Activated CD8-positive, alpha-beta memory T cell treated with anti-CD3 and anti-CD28 coated beads, Interleukin-2, amount 10 ng/mL, durations not matched to agents 7 days and 5 days (primary cell): ENCODE measurements at places on chromosomes 13 and 19. TPM values are rescaled to one million over a fixed set of nuclear protein-coding genes. Genes with fewer than 3 reads are reported as not detected.

DNA sequence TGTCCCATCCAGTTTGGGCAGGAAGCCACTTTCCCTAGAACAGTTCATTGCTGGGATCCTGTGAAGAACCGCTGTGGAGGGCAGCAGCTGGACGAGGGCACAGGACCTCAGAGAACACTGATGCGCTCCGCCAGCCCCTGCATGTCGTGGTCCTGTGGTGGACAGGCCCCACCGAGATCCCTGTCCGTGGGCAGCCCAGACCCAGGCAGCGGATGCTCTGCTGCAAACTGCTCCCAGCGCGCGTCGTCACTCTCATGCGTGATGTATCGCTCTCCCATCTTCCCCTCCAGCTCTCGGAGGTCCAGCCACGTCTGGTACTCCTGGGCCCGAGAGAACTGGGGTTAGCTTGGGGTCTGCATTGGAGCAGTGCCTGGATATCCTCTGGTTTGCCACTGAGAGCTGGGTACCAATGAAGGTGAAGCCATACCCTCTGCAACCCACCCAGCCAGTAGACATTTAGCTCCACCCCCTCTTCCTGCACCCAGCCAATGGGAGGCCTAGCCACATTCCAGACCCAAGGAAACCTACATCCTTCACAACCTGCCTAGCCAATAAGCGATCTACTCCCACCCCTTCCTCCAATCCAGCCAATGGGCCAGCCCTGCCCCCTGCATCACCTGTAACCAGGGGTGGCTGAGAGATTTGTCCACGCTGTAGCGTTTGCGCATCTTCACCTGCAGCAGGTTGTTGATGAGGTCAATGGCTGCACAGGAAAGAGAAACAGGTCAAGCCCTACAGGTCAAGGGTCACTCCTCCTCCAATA lies 13.6 kb upstream of the DACT3 start:
- H3K27ac ChIP-seq, result no peak overlapping the region
- H3K27me3 ChIP-seq, result no peaks in the 10 kb centered on the region
- no peak overlapping the region for H3K4me3 ChIP-seq
- H3K36me3 ChIP-seq, result peaks cover 65% of the 10 kb centered on the region
- H3K4me1 ChIP-seq, result peaks cover 15% of the 10 kb centered on the region

DNA sequence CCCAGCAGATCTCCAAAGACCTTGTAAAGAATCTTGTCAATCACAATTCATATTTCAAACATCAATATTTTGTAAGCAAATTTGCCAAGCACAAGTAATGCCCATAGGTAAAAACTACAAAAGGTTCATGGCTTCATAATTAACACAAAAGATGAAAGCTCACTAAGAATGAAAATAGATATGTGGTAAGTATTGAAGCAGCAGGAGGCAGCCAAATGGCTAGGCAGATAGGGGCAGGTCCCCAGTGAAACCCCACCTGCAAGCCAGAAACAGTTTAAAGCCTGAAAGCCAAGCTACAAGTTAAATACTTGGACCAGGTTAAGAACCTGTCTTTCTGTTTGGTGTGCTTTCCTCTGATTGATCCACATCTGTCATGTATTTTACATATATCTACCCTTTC lies 942.6 kb upstream of the SPRY2 start:
- no peak overlapping the region for H3K27ac ChIP-seq
- H3K27me3 ChIP-seq, result no peaks in the 10 kb centered on the region
- no peaks in the 10 kb centered on the region for H3K36me3 ChIP-seq
- no peak for DNase-seq
- H3K4me3 ChIP-seq, result no peak overlapping the region
- no peaks in the 10 kb centered on the region for H3K4me1 ChIP-seq

GRCh38 chr19:1262623-1263123 lies 6.5 kb upstream of the CIRBP start:
- DNase-seq, result no peak
- peaks cover 56% of the 10 kb centered on the region for H3K4me1 ChIP-seq
- H3K27me3 ChIP-seq, result peaks cover 2% of the 10 kb centered on the region
- peak overlapping the region; percentile 36 for H3K4me3 ChIP-seq

GRCh38 chr13:59371229-59371628 lies 792.5 kb downstream of the DIAPH3 start:
- no peaks in the 10 kb centered on the region for H3K4me1 ChIP-seq
- no peak overlapping the region for H3K4me3 ChIP-seq
- peaks cover 3% of the 10 kb centered on the region for H3K27me3 ChIP-seq
- DNase-seq, result no peak
- H3K27ac ChIP-seq, result no peak overlapping the region

DNA sequence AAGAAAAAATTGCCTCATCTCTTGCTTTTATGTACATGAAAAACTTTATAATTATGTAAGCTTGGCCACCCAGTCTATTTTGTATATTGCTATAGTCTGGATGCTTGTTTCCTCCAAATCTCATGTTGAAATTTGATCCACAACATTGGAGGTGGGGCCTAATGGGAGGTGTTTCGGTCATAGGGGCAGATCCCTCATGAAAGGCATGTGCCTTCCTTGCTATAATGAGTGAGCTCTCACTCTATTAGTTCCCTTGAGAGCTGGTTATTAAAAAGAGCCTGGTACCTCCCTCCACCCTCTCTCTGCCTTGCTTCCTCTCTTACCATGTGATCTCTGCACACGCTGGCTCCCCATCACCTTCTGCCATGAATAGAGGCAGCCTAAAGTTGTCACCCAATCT lies 1005.1 kb downstream of the PCDH9 start:
- no peak for DNase-seq
- no peak overlapping the region for H3K27ac ChIP-seq
- peaks cover 3% of the 10 kb centered on the region for H3K4me1 ChIP-seq
- no peak overlapping the region for H3K4me3 ChIP-seq
- no peaks in the 10 kb centered on the region for H3K27me3 ChIP-seq

- peaks cover 25% of the 10 kb centered on the region for H3K4me1 ChIP-seq
- H3K27me3 ChIP-seq, result peaks cover 3% of the 10 kb centered on the region
- no peak for DNase-seq
- peak overlapping the region; percentile 84 for H3K4me3 ChIP-seq
- H3K27ac ChIP-seq, result peak overlapping the region; percentile 81
Measured at GRCh38 chr19:14073925-14074838, 1.6 kb downstream of the MISP3 start.

DNA sequence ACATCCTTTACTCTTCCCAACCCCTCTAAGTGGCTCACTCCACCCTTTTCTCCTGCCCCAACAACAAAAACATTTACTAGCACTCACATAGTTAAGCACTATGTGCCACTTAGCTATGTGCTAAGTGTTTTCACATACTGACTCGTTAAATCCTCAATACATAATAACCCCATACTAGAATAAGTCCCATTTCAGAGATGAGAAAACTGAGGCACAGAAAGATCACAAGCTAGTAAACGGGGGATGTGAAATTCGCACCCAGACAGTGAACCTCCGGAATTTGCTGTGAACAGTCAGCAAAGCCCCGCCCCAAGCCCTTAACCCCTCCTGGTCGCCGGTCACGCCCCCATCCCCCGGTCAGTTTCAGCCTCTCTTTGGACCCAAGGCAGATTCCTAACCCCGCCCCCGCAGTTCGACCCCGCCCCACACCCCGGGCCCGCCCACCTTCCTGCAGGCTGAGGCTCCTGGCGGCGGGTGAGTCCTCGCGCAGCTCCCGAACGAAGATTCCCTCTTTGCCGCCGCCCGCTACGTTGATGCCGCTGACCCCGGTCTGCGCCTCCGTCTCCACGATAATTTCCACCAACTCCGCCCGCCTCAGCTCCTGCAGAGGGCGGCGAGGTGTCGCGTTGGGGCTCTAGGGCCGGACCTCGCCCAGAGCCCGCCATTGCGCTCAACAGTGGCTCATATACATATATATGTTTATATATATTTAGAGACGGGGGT lies 9.8 kb downstream of the PRX start:
- peaks cover 4% of the 10 kb centered on the region for H3K27me3 ChIP-seq
- H3K4me3 ChIP-seq, result peak overlapping the region; percentile 83
- peak; percentile 93 for DNase-seq
- H3K4me1 ChIP-seq, result peaks cover 16% of the 10 kb centered on the region

DNA sequence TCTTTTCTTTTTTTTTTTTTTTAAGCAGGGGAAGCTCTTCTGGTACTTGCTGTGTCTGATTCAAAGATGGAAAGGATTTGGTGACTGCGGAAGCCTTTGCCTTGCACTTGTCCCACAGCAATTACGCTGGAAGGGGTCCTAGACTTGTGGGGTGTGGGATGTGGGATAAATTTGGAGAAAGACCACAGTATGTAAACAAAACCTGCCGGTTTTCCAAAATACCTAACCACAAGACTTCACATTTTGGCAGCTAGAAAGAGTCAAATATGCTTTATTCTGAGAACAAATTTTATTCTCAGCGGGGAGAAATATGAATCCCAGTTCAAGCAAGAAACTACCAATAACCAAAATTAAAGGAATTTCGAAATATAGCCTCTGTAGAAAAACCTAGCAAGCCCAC lies 176.5 kb downstream of the SPRY2 start:
- no peak for DNase-seq
- H3K36me3 ChIP-seq, result no peaks in the 10 kb centered on the region
- H3K4me3 ChIP-seq, result no peak overlapping the region
- no peaks in the 10 kb centered on the region for H3K4me1 ChIP-seq

DNA sequence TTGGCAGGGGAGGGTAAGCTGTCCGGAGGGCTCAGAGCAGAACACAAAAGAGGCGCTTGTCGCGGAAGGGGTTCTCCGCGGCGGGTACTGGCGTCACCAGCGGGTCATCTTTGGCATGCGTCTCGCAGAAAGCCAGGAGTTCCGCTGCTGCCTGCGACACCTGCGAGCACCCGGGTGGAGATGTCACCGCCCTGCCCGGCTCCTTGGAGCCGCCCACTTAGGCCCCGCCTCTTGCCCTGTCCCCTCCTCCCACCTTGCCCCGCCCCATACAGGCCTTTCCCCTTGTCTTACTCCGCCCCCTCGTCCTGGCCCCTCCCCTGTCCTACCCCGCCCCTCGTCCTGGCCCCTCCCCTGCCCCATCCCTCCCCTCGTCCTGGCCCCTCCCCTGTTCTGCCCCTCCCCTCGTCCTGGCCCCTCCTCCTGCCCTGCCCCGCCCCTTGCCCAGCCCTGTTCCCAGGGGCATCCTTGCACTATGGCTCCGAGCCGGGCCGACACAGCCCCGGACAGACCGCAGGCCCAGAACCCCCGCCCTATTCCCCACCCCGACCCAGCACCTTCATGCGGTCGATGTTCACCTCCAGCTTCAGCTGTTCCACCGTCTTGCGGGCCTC lies 1.9 kb downstream of the GNG8 start:
- H3K27ac ChIP-seq, result no peak overlapping the region
- H3K27me3 ChIP-seq, result peaks cover 31% of the 10 kb centered on the region
- DNase-seq, result peak; percentile 96
- no peaks in the 10 kb centered on the region for H3K36me3 ChIP-seq
- peak overlapping the region; percentile 47 for H3K4me3 ChIP-seq
- peaks cover 17% of the 10 kb centered on the region for H3K4me1 ChIP-seq

DNA sequence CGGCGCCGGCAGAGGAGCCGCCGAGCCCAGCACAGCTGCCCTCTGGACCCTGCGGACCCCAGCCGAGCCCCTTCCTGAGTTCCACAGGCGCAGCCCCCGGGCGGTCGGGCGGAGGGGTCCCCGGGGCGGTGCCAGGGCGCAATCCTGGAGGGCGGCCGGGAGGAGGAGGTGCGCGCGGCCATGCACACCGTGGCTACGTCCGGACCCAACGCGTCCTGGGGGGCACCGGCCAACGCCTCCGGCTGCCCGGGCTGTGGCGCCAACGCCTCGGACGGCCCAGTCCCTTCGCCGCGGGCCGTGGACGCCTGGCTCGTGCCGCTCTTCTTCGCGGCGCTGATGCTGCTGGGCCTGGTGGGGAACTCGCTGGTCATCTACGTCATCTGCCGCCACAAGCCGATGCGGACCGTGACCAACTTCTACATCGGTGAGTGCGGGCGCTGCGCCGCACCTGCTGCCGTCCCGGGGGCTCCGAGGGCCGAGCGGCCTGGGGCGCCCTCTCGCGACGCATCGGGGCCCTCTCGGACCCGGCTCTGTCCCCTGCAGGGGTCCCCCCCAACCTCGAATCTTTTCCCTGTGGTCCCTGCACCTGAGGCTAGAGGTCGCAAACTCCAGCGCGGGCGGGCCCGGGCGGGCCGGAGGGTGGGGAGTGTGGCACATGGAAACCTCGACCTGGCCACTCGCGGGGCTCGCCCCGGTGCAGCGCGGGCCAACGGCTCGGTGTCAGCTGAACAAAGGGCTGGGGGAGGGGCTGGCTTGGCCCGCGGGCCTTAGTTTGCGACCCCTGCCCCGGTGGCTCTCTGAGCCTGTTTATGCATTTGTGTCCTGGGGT lies at the start of gene KISS1R:
Gene KISS1R, plus strand, starts transcription at position 11 of the 829 bp plus-strand sequence. Its CDS starts 170 bp downstream, at position 181.
- no peaks in the 10 kb centered on the region for H3K36me3 ChIP-seq
- H3K4me1 ChIP-seq, result peaks cover 15% of the 10 kb centered on the region
- no peak within 1 kb of the TSS for H3K27ac ChIP-seq
- H3K27me3 ChIP-seq, result peaks cover 9% of the 10 kb centered on the region

GRCh38 chr19:38318660-38319059 lies 985 bp upstream of the KCNK6 start:
- peaks cover 1% of the 10 kb centered on the region for H3K36me3 ChIP-seq
- peak overlapping the region; percentile 79 for H3K4me3 ChIP-seq
- no peaks in the 10 kb centered on the region for H3K27me3 ChIP-seq
- DNase-seq, result no peak

- DNase-seq, result no peak
- H3K4me3 ChIP-seq, result no peak overlapping the region
- no peaks in the 10 kb centered on the region for H3K36me3 ChIP-seq
- no peak overlapping the region for H3K27ac ChIP-seq
- no peaks in the 10 kb centered on the region for H3K4me1 ChIP-seq
- H3K27me3 ChIP-seq, result no peaks in the 10 kb centered on the region
Measured at GRCh38 chr13:21872795-21873194, 201.9 kb downstream of the FGF9 start.

- H3K36me3 ChIP-seq, result no peaks in the 10 kb centered on the region
- peaks cover 3% of the 10 kb centered on the region for H3K4me1 ChIP-seq
- H3K27ac ChIP-seq, result no peak overlapping the region
- H3K27me3 ChIP-seq, result peaks cover 23% of the 10 kb centered on the region
- DNase-seq, result no peak
Measured at GRCh38 chr13:110319774-110320509, 12.9 kb downstream of the COL4A2 start.

GRCh38 chr13:90188351-90188636 lies 1159.2 kb upstream of the MIR17HG start:
- H3K4me3 ChIP-seq, result no peak overlapping the region
- DNase-seq, result no peak
- H3K27ac ChIP-seq, result no peak overlapping the region
- H3K36me3 ChIP-seq, result no peaks in the 10 kb centered on the region
- H3K4me1 ChIP-seq, result no peaks in the 10 kb centered on the region
- no peaks in the 10 kb centered on the region for H3K27me3 ChIP-seq

GRCh38 chr19:6963937-6964336 lies 57.3 kb downstream of the MBD3L2B start:
- H3K36me3 ChIP-seq, result no peaks in the 10 kb centered on the region
- H3K4me3 ChIP-seq, result no peak overlapping the region
- DNase-seq, result peak; percentile 43
- no peaks in the 10 kb centered on the region for H3K27me3 ChIP-seq
- H3K4me1 ChIP-seq, result no peaks in the 10 kb centered on the region
- no peak overlapping the region for H3K27ac ChIP-seq

GRCh38 chr13:110405597-110406450 lies 98.7 kb downstream of the COL4A2 start:
- H3K4me1 ChIP-seq, result no peaks in the 10 kb centered on the region
- no peaks in the 10 kb centered on the region for H3K36me3 ChIP-seq
- H3K27me3 ChIP-seq, result peaks cover 53% of the 10 kb centered on the region
- H3K4me3 ChIP-seq, result no peak overlapping the region
- H3K27ac ChIP-seq, result no peak overlapping the region

Gene ZNF587B
- 19.3 TPM for total RNA-seq

Gene IRS2
- total RNA-seq, result 1.6 TPM

Gene CEACAM3
- not detected for total RNA-seq

Gene LRRC25
- total RNA-seq, result 0.12 TPM

Gene SIGLEC5
- total RNA-seq, result not detected

Gene KIRREL2
- total RNA-seq, result 1.1 TPM

Gene LMTK3
- total RNA-seq, result 3.5 TPM

Gene FLT1
- 1.4 TPM for total RNA-seq
